ENCODE measurements at places on chromosomes 13 and 19. TPM values are rescaled to one million over a fixed set of nuclear protein-coding genes. Genes with fewer than 3 reads are reported as not detected.

CERS1 gene
- 0.49 TPM for polyA plus RNA-seq

DCT gene
- polyA plus RNA-seq = 0.01 TPM

NTF4 gene
- 1.6 TPM for polyA plus RNA-seq

DNA sequence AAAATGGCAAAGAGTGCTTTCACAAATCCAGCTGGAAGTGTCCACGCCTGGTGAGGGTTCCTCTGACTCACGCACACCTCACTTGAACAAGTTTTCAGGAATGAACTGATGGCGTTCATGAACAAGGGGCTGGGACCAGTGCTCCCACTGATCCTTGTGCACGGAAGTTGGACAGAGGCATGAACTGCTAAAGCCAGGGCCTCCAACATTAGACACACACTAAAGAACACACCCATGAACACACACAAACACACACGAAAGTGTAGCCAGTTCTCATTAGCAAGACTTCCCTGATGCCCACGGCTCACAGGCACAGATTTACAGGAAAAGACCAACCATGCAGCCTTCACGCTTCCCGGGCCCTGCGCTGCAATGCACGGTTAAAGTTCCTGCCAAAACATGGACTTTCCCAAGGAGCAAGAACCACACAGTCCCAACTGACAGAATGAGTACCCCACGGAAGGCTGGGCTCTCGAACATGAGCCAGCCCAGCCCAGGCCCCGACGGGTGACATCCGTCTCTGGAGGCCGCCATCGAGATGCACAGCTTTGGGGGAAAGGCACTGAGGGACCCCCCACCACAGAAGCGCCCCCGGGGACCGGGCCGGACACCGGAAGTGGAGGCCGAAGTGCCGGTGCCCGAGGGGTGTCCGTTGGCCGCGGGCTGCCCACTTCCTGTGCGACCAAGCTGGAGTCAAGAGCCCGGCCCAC is 808 bp downstream of the DNMT1 start:
- no peak for DNase-seq

PRTN3 gene
- not detected for polyA plus RNA-seq

C1QTNF9 gene
- 3.8 TPM for polyA plus RNA-seq

TTC9B gene
- not detected for polyA plus RNA-seq

GRCh38 chr19:34151439-34151838 is 20.9 kb upstream of the LSM14A start:
- DNase-seq = no peak

IFNL1 gene
- not detected for polyA plus RNA-seq

GRCh38 chr19:38309615-38310278 is 5.7 kb downstream of the C19orf33 start:
- DNase-seq = no peak

DNA sequence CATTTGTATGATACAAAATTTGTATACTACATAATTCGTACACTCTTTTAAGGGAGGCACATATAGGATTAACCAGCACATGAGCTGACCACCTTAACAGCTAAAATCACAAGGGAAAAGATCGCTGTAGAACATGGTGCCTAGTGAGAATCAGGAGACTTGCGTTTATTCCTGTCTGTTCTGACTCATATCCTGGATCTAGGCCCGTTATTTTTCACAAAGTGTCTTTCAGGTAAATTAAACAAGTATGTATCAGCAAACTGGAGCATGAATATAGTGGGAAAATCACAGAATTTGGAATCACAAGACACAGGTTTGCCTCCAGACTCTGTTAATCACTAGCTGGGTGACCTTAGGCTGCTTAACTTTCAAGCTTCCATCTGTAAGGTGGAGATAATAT is 47.5 kb upstream of the ESD start:
- no peak for DNase-seq

DNA sequence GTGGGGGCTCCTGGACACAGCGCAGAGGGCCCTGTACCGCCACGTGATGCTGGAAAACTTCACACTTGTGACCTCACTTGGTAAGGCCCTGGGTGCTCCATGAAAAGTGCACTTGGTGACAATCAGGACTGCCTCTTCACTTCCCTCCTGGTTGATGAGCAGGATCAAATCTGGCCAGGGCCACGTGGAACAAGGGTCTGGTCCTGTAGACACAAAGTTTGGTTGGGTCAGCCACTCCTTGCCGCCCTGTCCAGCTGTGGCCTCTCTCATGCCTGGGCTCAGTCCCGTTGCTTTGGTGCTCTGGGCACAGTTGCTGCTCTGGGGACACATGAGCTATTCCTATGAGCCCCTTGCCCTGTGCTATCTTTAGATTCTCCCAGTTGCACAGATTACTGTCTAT is 2.3 kb downstream of the ZNF324B start:
- DNase-seq = no peak

MEIOSIN gene
- not detected for polyA plus RNA-seq

- no peak for DNase-seq
Measured at GRCh38 chr19:45020071-45020470, 18.8 kb upstream of the CLASRP start.

GRCh38 chr13:80642641-80643040 is 301.7 kb upstream of the SPRY2 start:
- no peak for DNase-seq

Data from heart right ventricle (tissue), 16 donors.